Liver (tissue), 10 donors: ENCODE measurements at places on chromosomes 6 and 20.

DNA sequence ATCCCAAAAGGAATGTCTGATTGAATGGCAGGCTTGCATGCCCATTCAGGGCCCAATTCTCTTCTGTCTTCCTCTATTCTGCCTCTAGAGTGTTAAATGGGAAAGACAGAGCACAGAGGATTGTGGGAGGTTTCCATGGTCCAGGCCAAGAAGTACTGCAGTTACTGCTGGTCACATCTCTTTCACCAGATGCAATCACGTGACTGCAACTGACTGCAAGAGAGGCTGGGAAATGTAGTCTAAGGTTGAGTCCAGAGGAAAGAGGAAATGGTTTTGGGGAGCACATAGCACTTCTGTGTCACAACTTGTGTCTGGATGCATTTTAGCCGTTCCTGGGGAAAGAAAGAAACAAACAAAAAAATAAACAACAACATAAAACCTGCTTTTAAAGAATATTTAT, 336.4 kb upstream of the BTBD3 start:
- no peak for DNase-seq

GRCh38 chr20:37640600-37641561, 52.9 kb upstream of the CTNNBL1 start:
- no peak for DNase-seq

GRCh38 chr6:122749451-122750050, 30.0 kb upstream of the FABP7 start:
- no peak for DNase-seq

DNA sequence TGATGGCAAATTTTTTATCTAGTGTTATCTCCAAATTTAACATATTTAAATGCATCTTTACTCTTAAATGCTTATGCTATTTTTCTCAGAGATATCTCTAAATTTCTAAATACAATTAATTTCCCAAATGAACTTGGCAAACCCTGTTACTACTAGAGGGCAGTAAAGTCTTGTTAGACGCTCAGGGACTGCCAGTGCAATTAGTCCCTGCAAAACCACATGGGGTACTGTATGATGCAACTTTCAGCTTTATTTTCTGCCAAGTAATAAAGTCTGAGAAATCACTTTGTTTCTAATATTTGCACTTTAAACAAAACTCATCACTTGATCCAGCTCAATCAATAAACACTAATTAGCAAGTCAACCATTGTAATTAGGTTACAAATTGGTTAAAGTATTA, 76.0 kb upstream of the ADGRB3 start:
- no peak for DNase-seq

GRCh38 chr20:50704971-50705370, 13.6 kb upstream of the RIPOR3 start:
- no peak for DNase-seq

DNA sequence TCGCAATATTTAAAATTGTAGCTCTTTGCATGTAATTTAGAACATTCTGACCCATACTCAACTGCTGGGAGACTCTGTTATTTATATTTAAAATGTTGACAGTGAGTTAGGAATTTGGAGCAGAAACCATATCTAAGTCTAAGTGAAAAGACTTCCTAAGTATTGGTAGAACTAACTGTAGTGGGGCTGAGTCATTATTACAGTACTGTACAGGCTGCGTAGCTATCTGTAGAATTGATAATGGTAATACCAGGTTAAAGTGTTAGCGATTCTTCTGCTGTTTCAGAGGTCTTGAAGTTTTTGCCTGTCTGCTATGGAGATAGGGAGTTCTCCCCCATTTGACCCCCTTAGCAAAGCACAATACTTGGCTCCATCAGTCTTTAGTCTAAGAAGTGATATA, 3.6 kb downstream of the TOP1 start:
- no peak for DNase-seq

GRCh38 chr6:49457771-49458170, 5.3 kb downstream of the MMUT start:
- no peak for DNase-seq

DNA sequence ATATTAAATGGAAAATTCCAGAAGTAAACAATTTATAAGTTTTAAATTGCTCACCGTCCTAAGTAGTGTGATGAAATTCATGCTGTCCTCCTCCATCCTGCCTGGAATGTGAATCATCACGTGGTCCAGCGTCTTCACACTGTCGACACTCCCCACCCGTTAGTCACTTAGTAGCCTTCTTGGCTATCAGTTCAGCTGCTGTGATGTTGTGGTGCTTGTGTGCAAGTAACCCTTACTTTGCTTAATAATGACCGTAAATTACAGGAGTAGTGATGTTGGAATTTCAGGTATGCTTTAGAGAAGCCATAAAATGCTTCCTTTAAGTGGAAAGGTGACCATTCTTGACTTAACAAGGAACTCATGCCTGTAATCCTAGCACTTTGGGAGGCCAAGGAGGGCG, 25.2 kb downstream of the RIOK1 start:
- no peak for DNase-seq

- no peak for DNase-seq
These were observed 8.3 kb downstream of the LRRN4 start for GRCh38 chr20:6045566-6045965.

GRCh38 chr6:39018103-39018502, 30.5 kb upstream of the GLP1R start:
- no peak for DNase-seq

DNA sequence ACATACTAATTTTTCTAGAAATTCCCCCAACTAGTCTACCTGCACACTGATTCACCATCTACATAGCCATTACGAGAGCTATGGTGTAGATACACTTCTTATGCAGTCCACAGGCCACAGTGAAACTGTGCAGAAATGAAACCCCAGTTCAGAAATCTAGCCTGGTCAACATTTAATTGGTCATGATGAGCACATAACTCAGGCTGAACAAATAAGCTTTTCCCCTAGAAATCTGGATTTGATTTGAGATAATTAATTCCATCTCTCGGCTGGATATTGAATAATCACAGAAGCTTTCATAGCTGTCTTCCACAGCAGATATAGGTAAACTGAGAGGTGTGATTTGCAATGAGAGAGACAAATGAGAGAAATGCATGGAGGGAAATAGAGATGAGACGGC, 22.6 kb upstream of the TINAG start:
- DNase-seq = no peak

DNA sequence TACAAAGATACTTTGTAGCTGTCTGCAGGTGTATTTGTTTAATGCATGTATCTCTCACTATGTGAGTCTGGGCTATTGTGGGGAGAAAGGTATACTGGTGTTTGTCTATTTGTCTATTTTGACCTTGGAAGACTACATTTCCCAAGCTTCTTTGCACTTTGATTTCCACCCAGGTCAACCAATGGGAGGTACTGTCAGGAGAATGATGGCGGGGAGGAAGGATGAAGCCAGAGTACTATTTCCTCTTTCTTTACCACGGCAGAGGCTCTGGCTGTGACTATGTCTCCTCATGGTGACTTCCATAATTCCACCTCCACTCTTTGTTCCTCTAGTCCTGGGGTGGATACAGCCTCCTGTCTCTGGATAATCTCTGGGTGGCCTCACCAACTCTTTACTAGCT, 23.1 kb downstream of the LBP start:
- DNase-seq = no peak

DNA sequence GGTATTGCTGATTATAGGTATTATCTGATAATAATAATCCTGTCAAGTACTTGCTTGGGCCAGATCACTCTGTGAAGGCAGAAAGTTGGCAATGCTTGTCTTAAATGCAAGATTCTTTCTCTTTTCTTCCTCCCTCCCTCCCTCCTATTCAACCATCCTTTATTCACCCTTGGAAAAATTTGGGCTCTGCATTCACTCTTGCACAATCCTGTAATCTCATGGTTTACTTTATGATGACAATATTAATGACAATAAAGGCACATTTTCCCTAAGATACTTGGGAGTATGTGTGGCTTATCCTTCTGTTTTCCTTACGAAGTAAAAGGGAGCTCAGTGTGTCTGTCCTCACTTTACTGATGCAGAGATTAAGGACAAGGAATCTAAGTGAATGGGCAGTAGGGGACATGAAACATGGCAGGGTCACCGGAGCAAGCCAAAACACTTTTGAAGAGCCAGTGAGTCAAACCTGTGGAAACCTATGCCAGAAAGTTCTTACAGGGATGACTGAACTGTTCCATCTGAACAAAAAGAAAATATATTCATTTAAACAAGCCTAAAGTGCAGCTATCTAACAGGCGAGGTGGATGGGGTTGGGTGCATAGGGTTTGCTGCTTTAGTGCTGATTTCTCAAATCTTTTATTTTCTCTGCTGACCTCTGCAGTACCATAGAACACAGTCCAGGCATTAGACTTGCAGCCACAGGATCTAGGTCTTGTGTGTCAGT, 14.6 kb upstream of the RIPOR2 start:
- no peak for DNase-seq

GRCh38 chr6:137816133-137816579, 50.9 kb upstream of the TNFAIP3 start:
- no peak for DNase-seq

DNA sequence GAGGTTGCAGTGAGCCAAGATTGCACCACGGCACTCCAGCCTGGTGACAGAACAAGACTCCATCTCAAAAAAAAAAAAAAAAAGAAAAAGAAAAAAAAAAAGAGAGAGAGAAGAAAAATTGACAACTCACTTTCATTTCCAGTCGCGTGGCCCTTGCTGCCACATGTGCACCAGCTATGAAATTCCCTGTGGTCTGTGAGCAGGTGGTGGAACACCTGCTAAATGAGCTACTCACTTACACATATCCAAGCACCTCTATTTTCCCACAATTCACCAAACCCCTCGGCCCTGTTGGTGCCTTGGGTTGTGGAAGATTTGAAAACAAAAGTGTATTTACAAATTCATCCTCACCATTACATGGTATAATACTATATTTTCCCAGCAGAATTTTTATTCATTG, 105.2 kb upstream of the ASF1A start:
- DNase-seq = no peak

GRCh38 chr20:59048681-59049030, 6.1 kb upstream of the PRELID3B start:
- DNase-seq = no peak

GRCh38 chr6:22248513-22249308, 48.1 kb downstream of the PRL start:
- no peak for DNase-seq

- no peak for DNase-seq
These were observed 37.9 kb downstream of the CDH26 start for GRCh38 chr20:59996108-59996507.

DNA sequence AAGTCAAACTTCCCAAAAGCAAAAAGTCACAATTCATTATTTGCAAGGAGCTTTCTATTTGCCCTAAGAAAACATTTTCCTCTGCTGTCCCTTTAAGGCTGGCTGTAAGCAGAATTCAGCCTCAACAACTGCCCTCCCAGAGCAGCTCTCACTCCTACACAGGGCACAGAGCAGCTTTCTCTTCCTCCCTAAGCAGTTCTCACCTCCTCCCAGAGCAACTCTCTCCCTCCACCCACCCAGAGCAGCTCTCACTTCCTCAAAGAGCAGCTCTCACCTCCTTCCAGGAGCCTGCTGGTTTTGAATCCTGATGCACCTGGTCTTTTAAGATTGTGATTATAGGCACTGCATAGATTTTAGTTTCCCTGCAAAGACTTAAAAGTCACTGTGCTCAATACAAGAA, 120.6 kb upstream of the TMEM181 start:
- no peak for DNase-seq

DNA sequence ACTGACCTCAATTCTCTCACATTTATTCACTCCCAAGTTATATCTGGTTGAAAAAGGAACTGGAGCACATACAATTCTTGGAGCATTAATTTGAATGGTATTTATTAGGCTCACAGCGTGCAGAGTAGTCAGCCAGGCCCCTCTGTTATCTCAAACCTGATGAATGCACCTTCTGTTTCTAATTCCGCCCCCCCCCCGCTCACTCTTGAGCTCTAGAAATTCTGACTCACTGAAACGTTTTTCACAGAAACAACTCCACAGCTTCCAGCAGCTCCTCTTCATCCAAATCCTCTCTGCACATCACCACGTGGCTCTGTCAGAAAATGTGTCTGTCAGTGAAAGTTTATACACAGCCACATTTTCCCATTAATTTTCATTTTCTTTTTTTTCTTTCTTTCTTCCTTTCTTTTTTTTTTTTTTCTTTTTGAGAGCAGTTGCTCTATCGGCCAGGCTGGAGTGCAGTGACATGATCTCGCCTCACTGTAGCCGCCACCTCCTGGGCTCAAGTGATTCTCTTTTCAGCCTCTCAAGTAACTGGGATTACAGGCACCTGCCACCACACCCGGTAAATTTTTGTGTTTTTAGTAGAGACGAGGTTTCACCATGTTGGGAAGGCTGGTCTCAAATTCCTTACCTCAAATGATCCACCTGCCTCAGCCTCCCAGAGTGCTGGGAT, 109.4 kb downstream of the TBXT start:
- no peak for DNase-seq

DNA sequence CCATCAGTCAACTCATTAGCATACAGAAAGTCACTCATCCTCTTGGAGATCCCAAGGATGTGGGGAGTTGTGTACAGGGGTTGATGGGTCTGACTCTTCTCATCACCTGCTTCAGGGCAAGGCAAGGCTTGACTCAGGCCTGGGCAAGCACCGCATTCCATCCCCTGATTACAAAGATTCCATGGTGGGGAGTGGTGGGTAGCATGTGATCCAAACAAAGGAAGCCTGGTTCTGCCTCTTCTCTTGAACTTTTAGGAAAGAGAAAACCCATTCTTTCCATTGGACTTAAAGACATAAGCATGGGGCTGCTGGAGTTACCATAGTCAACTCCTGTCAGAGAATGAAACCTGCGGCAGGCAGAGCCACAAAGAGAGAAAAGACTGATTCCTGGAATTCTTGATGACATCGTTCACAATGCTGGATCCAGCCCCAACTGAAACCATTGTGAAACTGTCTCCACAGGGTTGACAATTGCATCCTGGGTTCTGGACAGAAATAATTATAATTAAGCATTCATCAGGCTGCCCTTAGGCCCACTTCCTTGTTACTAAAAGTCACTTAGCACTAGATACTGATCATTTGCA, 235.8 kb upstream of the KCNG1 start:
- DNase-seq = no peak

DNA sequence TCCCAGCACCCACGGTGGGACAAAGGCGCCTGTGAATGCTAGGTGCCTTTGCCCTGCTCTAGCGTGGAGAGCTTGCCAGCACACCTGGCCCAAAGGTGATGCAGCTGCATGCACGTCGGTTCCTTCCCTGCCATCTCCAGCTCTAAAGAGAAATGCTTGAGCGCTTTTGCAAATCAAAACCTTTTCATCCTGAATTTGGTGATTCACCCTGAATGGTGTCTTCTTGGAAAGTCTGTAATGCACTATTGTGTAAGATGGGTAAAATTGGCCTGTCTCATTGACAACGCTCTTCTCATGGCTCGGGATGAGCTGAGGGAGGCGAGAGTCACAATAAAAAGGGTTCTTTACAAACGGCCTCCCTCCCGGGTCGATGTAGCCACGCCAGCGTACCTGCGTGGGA, 103.1 kb upstream of the ID4 start:
- no peak for DNase-seq

- DNase-seq = no peak
These were observed 61.4 kb upstream of the KIF25 start for GRCh38 chr6:167936051-167936450.

- no peak for DNase-seq
These were observed 2.3 kb downstream of the RBM38 start for GRCh38 chr20:57393321-57394120.

- no peak for DNase-seq
These were observed 3.5 kb upstream of the PANK2 start for GRCh38 chr20:3885715-3886114.
